ENCODE measurements at places on chromosomes 5 and 9.
A peak's percentile ranks its signal among the peaks of the same experiment; 100 is the strongest.

DNA sequence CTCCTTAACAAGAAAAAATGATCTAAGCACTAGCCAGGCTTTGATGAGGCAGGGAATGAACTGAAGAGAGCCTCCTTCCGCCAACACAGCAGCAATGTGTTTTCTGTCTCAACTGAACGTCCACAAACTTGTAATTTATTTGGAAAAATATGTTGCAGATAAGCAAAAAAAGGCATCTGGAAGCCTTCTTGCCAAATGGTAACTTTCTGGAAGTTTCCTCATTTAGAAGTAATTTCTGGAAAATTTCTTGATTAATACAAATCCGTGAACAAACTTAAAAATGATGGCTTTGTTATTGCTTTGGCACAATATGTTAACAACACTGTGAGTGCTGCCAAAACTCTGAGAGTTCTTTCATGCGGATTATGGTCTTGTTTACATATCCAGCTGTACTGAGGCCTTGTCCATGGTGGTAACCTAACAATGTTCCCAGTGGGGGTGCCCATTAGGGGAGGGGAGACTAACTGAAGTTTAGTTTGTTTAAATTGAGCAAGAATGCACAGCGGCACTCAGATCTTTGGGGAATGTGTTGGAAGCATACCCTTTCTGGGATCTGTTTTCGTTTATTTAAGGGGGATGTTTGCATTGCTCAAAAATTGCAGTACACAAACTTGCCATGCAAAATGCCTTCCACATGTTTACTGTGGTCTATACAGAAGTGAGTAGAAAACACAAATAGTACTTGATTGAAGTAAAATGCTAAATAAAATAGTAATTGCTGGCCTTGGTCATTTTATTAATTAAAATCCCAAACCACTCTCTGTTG, 334.7 kb downstream of the NR2F1-AS1 start:
- peak; percentile 34 for DNase-seq

DNA sequence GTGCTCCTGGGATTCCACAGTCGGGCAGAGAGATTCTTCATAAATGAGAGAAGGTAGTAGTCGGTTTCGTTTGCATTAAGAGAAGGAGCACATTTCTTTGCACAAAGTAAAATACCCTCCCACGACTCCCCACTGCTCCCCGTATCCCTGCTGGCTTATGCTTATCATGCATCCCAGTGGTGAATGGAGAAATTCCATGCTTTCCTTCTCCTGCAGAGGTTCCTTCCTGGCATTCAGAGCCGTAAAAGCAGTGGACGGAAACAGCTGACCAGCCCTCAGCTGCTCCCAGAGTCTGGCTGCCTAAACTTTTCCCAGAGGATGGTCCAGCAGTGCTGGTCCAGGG, 93.1 kb downstream of the C9orf152 start:
- DNase-seq: no peak

GRCh38 chr5:176959051-176959450, 47.5 kb downstream of the UIMC1 start:
- DNase-seq: no peak

GRCh38 chr5:54317511-54318260, 7.3 kb upstream of the ARL15 start:
- no peak for DNase-seq

GRCh38 chr9:85182383-85182782, 512.9 kb downstream of the NTRK2 start:
- DNase-seq: no peak

DNA sequence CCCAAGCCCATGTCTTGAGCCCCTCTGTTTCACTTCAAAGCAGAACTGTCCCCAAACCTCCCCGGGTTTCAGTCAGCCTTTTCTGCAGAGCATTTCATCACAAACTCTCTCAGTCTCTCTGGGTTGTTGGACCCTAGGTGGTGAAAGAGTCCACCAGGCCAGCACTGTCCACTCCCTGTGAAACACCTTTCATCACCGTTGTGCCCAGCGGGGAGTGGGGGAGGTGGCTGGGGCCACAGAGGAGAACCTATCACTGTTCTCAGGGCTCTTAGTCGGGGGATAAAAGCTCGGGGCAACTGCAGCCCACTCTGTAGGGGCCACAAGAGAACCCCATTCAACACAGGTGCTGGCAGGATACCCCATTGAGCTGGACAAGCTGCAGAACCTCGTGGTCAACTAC, 5.4 kb upstream of the RABL6 start:
- no peak for DNase-seq
